NCI-H187 treated with DMSO at 0.1 percent for 48 hours (cell line): ENCODE measurements at places on chromosomes 1 and 21.
A peak's percentile ranks its signal among the peaks of the same experiment; 100 is the strongest.

DNA sequence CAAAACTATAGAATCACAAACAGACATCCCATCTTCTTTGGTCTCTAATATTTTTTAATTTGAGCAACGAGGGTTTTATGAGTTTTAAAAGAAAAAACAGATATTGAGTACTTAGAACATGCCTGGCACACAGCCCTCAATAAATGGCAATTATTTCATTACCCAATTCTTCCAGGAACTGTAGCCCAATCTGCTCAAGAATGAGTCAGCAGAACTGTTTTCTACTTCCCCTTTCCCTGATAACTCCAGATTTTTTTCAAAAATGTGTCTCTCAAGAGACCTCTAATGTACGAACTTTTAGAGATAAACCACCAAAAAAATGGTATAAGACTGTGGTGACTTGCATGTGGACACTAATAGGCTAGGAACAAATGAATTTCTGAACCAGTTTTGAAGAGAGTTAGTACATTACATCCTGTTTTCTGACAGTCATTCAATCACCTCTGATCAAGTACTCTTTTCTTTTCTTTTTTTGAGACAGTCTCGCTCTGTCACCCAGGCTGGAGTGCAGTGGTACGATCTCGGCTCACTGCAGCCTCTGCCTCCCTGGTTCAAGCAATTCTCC is 11.5 kb downstream of the ABL2 start:
- DNase-seq: no peak

DNA sequence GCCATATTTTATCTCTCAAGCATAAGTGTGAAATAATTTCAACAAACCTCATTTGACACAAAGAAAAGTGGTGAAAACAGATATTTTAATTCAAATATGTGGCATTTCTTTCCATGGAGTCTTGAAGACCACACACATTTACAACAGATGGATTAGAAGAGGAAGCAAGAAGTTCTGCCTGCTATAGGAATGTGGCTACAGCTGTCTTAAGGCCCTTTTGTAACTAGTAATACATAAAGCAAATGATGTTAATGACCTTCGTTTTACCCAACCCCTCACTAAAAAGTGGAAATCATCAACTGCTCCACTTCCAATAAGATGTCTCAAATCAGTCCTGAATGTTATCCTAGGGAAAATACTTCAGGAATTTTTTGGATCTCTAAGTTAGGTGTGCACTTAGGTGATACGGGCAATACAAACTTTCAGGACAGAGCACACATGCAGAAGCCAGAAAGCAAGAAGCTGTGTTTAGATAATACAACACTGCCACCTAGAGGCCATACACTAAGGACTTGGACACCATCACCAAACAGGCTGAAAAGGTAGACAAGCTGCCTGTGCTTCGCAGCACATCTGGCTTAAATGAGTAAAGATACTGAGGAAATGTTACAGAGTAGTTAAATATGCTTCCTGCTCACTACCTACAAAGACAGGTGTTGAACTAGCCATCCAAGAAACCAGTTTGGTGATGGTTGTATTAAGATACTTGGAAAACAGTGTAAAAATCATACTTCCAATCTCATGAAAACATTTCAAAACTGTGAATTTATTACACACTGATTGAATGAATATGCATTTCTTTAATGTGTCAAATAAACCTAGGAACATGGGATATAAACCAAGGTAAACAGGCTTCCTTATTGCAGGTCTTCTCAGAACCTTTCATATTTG is 24.4 kb downstream of the RRAGC start:
- DNase-seq: peak; percentile 56

DNA sequence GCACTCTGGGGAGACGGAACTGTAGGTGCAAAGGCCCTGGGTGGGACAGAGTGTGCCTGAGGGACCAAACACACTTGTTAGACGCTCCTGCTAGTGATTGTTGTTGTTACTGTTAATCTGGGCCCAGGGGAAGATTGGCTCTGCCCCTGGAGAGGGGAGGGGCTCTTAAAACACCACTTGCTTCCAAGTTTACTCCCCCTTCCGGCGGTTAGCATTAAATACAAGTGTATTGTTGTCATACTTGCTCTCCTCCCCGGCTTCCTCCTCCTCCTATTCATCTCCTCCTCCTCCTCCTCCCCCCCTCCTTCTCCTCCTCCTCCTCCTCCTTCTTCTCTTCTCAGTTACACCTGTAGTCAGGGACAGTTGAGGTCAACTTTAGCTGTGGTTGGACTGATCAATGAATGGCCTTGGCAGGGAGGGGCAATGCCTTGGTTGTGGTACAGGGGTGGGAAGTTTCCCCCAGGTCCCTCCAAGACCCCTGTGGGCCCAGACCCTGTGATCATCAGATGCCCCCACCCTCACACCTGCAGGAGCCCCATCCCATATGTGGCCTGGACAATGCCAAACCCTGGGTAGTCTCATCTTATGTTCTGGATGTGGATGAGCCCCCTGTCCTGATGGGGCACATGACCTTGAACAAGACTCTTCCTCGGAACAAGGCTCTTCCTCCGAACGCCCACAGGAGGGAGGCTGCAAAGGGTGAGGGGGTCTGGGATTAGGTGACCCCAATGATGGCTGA is 217.3 kb downstream of the PTPRU start:
- DNase-seq: no peak

- no peak for DNase-seq
Measured at GRCh38 chr1:2556277-2556677, at the start of gene TNFRSF14. TSS of gene TNFRSF14 (plus strand) at chr1:2556371. CDS start at chr1:2556665, 294 bp downstream.

GRCh38 chr1:78325293-78325692 is 165.5 kb upstream of the PTGFR start:
- no peak for DNase-seq

- no peak for DNase-seq
Measured at GRCh38 chr1:203089651-203090045, 3.8 kb upstream of the MYOG start.
